Midbrain (tissue), 1 donor: ENCODE measurements at places on chromosomes 1 and 21.
A peak's percentile ranks its signal among the peaks of the same experiment; 100 is the strongest.

GRCh38 chr21:38257667-38258066, 876 bp downstream of the KCNJ15 start:
- no peak for DNase-seq

- DNase-seq, result no peak
Observed at GRCh38 chr21:26847002-26847401, 1.8 kb upstream of the ADAMTS1 start.

DNA sequence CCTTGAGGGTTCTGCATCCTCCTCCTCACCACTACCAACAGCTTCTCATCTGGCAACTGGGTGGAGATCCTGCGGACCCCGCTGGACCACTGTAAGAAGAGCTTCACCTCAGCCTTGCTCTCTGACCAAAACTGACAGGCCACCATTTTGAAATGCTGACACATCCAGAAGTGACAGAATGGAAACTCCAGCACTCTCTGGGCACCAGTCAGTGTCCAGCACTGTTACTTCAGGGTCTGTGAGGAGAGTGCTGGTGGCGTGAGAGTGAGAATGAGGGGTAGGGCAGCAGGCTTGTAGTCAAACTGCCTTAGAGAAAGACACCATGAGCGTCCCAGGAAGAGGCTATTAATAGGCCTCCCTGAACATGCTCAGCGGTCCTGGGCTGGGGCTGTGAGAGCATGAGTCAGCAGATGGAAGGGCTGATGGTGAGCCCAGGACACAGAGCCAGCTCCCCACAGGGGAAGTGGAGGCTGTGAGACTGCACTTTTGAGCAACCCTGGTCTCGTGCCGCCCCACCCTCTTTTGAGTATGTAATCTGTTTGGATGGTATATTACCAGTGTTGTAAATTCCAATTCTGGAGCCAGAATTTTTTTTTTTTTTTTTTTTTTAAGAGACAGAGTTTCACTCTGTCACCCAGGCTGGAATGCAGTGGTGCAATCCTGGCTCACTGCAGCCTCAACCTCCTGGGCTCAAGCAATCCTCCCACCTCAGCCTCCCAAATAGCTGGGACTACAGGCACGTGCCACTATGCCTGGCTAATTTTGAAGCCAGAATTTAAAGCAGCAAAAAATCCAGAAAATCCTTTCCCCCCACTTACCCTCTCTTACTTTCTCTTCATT, 34.4 kb upstream of the SLC30A1 start:
- DNase-seq, result peak; percentile 11

- DNase-seq, result peak; percentile 52
Observed at GRCh38 chr1:237562242-237562823, 328.4 kb downstream of the ZP4 start.
